ENCODE measurements at places on chromosomes 2 and 18. TPM values are rescaled to one million over a fixed set of nuclear protein-coding genes. Genes with fewer than 3 reads are reported as not detected.

DNA sequence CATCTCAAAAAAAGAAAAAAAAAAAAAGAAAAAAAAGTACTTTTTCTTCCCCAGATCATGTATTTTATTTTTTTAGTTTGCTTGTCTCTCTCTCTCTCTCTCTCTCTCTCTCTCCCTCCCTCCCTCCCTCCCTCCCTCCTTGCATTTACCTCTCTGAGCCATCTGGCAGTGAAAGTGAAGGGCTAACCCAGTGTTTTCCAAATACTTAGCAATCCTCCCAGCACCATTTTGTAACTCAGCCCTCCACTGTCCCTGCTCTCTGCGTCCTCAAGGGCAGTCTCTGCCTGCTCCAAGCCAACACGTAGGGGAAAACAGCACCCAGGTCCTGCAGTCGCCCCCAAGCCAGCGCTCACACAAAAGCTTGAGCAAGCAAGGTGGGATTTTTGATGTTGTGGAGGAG, 19.6 kb upstream of the TEX44 start:
- peak; percentile 59 for DNase-seq

DNA sequence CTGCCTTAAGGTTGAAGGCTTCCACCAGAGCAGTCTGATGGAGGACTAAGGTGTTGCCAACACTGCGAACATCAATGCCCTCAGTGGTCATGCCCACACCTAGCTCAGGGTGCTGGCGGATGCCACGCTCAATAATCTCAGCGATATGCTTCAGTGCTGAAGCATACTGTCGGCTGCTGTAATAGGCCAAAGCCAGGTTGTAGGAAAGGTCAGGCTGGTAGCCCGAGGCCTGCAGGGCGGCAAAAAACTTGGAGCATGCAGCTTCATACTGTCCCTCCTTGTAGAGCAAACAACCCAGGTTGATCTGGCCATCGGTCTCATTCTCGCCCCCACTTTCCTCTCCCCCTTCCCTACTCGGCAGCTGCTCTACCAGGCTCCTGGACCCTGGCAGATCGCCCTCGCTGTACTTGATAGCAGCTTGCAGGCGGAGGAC, 159.4 kb downstream of the AGPS start:
- peak; percentile 60 for DNase-seq

DNA sequence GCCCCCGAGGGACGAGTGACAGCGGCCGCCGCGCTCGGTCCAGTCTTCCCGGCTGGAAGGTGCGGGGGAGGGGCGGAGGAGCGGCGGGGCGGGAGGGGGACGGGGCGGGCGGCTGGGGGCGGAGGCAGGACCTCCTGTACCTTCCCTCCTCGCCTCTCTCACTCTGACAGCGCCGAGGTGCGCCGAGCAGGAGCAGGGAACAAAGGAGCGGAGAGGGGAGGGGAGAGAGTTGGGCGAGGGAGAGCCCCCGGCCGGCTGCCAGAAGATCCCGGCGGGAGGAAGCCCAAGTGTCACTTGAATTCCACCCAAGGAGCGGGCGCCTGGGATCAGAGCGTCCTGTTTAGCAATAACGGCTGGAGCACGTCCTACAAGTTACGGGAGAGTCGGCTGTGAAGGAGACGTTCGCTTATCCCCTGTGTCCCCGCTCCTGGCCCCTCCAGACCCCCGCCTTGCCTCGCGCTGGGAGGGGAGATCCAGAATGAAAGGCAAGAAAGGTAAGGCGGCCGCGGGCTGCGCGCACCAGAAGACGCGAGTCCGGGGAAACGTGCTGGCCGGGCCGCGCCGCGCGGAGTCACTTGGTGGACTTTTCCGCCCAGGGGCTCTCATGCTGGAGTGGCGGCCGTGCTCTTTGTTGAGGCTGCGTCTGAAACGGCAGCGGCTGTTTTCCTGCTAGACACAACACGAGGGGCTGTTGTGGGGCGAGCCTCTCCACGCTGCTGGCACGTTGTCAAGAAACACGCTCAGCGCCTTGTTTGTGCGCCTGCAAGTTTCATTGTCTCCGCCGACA, at the start of gene TGIF1:
TGIF1 (plus strand) TSS at position 161 of the 787 bp plus-strand sequence; CDS start at position 479, 318 bp downstream.
- DNase-seq, result peak; percentile 81

DNA sequence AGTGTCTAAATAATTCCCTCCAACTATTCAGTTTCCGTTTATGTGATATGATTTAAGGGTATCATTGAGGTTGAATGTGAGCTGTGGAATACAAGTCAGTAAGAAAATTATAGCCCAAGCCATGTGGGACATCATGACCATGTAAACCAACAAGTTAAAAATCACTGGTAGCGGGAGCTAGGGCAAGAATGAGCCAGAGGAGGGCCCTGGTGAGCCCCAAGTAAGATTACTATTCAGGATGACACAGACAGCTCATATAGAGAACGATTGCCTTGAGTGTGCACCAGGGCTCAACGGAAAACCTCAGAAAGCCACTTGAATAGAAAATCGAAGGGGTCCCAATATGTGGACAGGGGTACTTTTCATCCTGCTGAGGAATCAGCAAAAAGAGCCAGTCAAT, 87.8 kb upstream of the RBMS1 start:
- DNase-seq, result peak; percentile 68

GRCh38 chr2:16899958-16900357, 234.3 kb upstream of the CYRIA start:
- no peak for DNase-seq

GRCh38 chr18:382423-382984, 114.7 kb upstream of the THOC1 start:
- DNase-seq, result no peak

GRCh38 chr2:144426355-144426754, 93.6 kb downstream of the ZEB2 start:
- DNase-seq, result no peak

- DNase-seq, result no peak
Observed at GRCh38 chr2:44464437-44464836, 102.7 kb downstream of the CAMKMT start.

DNA sequence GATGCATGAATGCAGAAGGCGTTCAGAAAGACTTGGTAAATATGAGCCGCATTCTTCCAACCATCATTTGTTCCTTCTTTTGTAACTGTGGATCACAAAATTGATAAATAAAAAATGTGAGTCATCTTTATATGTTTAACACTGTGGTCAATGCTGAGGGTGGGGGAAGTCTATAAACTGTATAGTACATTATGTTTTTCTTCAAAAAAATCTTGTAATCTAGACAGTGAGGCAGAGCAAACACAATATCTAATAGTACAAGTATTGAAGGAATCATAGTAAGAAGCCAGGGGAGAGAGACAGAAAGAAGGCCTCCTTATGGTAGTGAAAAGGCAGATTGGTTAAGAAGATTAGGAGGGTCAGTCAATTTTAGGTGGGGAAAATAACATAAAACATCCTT, 30.7 kb upstream of the CALCRL start:
- DNase-seq, result no peak

DNA sequence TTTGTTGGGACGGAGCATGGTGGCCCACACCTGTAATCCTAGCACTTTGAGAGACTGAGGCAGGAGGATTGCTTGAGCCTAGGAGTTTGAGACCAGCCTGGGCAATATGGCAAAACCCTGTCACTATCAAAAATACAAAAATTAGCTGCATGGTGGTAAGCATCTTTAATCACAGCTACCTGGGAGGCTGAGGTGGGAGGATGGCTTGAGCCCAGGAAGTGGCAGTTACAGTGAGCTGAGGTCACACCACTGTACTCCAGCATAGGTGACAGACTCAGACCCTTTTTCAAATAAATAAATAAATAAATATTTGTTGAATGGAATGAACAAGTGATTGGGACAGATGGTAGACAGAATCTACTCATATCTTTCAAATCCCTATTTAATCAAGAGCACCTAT, 5.7 kb upstream of the ITPRIPL1 start:
- no peak for DNase-seq

The KRTCAP3 gene
- 6.6 TPM for total RNA-seq

The C2orf80 gene
- total RNA-seq, result not detected

The ANKRD62 gene
- not detected for total RNA-seq

The MROH2A gene
- not detected for total RNA-seq

Data from GM23338 (cell line).